Natural killer cell treated with Interleukin-12 subunit alpha and Interleukin-12 subunit beta and Interleukin-15 and Interleukin-18, amount 100 ng/mL, for 72 hours (primary cell): ENCODE measurements at places on chromosomes 1 and 21. TPM values are rescaled to one million over a fixed set of nuclear protein-coding genes. Genes with fewer than 3 reads are reported as not detected.

Gene IL19
- not detected for total RNA-seq

Gene GBP6
- 0.19 TPM for total RNA-seq

Gene OR2T11
- total RNA-seq: not detected

Gene KCNK2
- total RNA-seq: not detected

Gene OR14K1
- not detected for total RNA-seq

DNA sequence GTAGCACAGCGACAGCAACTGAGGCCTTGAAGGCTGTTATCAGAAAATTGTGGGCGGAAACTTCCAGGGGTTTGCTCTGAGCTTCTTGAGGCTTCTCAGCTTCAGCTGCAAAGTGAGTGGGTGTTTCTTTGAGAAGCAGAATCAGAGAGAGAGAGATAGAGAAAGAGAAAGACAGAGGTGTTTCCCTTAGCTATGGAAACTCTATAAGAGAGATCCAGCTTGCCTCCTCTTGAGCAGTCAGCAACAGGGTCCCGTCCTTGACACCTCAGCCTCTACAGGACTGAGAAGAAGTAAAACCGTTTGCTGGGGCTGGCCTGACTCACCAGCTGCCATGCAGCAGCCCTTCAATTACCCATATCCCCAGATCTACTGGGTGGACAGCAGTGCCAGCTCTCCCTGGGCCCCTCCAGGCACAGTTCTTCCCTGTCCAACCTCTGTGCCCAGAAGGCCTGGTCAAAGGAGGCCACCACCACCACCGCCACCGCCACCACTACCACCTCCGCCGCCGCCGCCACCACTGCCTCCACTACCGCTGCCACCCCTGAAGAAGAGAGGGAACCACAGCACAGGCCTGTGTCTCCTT, at the start of gene FASLG:
TSS of gene FASLG (plus strand) at position 233 of the 583 bp plus-strand sequence. CDS start at position 332, 99 bp downstream.
- DNase-seq: peak; percentile 85
- peaks cover 30% of the 10 kb centered on the region for H3K36me3 ChIP-seq
- H3K4me1 ChIP-seq: peaks cover 47% of the 10 kb centered on the region

DNA sequence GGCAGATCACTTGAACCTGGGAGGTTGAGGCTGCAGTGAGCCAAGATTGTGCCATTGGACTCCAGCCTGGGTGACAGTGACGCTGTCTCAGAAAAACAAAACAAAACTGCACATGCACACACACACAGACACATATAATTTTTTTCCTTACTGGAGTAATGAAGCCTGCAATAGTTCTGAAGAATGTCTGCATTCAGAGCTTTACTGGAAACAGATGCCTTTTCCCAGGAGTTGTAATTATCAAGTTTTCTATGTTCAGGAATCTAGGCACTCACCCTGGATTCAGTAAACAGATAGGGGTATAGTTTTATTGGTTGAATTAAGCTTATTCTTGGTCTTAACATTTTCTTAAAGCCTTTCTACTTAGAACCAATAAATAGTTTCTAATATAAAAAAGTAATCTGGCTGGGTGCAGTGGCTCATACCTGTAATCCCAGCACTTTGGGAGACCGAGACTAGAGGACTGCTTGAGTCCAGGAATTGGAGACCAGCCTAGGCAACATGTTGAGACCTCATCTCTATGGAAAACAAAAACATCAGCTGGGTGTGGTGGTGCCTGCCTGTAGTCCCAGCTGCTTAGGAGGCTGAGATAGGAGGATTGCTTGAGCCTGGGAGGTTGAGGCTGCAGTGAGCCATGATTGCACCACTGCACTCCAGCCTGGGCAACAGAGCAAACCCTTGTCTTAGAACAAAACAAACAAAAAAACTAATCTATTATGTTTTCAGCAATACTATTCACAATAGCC, 15.8 kb downstream of the SPEN start:
- H3K27me3 ChIP-seq: no peaks in the 10 kb centered on the region
- H3K4me3 ChIP-seq: no peak overlapping the region
- H3K27ac ChIP-seq: no peak overlapping the region
- peaks cover 26% of the 10 kb centered on the region for H3K4me1 ChIP-seq
- DNase-seq: no peak

DNA sequence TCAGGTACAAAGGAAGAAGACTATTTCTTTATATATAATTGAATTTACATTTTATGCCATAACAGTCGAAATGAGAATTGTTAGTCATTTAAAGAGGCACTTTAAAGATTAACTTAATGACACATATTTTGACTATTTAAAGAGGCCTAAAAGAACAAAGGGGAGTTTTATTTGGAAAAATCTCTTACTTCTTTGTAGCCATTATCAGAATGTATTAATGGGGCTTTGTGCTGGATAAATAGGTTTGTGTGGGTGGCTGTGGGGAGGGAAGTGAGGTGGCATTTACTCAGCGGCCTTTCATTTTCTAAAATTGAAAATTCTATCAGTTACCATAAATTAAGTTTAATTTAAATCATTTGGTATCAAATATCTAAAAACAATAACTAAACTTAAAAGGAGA, 462.2 kb upstream of the CXADR start:
- no peak overlapping the region for H3K4me3 ChIP-seq
- no peaks in the 10 kb centered on the region for H3K4me1 ChIP-seq
- H3K36me3 ChIP-seq: peaks cover 5% of the 10 kb centered on the region
- no peak overlapping the region for H3K27ac ChIP-seq

DNA sequence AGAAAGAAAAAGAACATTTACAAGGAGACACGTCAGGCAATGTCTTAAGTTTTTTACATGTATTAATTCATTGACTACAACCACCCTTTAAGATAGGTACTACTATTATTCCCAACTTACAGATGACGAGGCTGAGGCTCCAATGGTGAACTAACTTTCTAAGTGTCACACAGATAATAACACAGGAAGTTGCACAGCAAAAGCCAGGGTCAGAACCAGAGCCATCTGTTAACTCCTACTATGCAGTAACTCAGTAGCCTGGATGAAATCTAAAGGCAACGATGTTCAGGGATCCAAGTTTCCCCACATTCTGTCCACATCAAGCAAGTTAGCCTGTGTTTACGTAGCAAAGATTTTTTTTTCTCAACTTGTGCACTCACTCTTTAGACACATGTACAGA, 371.7 kb downstream of the PTPRC start:
- peaks cover 60% of the 10 kb centered on the region for H3K4me1 ChIP-seq
- peak overlapping the region; percentile 75 for H3K4me3 ChIP-seq
- peak overlapping the region; percentile 57 for H3K27ac ChIP-seq
- H3K36me3 ChIP-seq: peaks cover 6% of the 10 kb centered on the region
- H3K27me3 ChIP-seq: no peaks in the 10 kb centered on the region

DNA sequence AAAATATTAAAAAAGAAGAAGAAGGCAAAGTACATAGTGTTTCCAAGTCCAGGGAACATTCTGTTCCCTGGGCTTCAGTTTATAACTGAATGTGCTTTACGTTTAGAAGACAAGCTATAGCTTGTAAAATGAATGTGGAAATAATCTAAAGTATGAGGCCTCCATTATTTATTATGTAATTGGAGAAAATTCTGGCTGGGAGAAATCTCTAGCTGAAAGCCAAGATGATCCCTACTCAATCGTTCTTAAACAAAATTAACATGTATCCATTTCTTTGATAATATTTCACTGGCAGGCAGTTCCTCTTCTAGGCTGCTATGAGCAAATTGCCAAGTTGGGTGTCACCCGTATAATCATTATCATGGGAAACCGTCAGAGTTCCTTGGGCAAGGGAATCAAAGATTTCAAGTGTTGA, 52.2 kb upstream of the ETS2 start:
- H3K4me1 ChIP-seq: peaks cover 13% of the 10 kb centered on the region
- no peak overlapping the region for H3K4me3 ChIP-seq
- peaks cover 17% of the 10 kb centered on the region for H3K27me3 ChIP-seq
- H3K27ac ChIP-seq: no peak overlapping the region

DNA sequence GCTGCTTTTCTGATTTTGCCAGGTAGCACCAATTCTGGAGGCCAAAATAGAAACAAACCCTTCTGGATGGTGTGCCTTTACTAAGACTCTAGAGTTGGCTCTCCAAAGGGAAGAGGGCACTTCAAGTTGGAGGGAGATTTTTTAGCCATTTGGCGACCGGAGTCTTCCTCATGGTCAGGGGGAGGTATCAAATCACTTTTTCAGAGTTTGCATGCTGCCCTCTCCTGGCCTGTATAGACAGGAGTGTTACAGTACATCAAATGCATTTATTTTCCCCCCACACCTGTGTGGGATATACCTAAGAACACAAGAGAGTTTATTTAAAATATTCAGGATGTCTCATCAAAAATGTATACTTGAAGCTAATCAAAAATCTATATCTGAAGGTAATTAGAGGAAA, 3.2 kb downstream of the GREM2 start:
- no peak for DNase-seq
- H3K27ac ChIP-seq: no peak overlapping the region
- no peak overlapping the region for H3K4me3 ChIP-seq
- peaks cover 27% of the 10 kb centered on the region for H3K4me1 ChIP-seq
- H3K27me3 ChIP-seq: peaks cover 44% of the 10 kb centered on the region

DNA sequence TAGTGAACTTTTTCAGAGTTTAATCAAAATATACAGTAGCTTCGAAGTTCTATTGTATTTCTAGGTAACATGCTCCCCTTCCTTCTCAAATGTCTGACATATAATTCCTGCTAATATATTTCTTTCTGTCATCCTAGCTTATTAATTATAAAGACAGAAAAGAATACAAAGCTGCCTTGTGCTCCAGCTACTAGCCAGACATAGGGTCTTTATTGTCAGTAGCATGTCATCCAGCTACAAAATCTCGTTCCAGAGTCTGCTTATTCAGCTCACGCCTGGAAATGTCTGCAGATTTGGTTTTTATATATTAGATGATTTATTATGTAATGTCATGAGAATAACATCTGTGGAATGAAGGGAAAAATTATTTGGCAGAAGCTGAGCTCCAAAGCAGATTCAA, 1102.8 kb downstream of the BRINP3 start:
- H3K4me3 ChIP-seq: no peak overlapping the region
- no peaks in the 10 kb centered on the region for H3K27me3 ChIP-seq

- no peaks in the 10 kb centered on the region for H3K36me3 ChIP-seq
- H3K27ac ChIP-seq: no peak overlapping the region
- no peaks in the 10 kb centered on the region for H3K4me1 ChIP-seq
- no peak overlapping the region for H3K4me3 ChIP-seq
Measured at GRCh38 chr1:216616425-216616824, 106.8 kb downstream of the ESRRG start.

DNA sequence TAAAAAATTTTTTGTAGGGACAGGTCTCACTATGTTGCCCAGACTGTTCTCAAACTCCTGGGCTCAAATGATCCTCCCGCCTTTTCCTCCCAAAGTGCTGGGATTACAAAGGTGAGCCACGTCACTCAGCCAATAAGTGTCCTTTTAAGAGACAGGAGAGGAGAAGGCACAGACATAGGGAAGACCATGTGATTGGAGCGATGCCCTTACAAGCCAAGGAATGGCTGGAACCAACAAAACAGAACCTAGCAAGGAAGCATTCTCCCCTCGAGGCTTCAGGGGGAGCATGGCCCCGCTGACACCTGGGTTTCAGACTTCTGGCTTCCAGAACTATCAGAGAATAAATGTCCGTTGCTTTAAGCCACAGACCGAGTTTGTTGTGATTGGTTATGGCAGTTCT, 37.0 kb downstream of the NDUFS5 start:
- H3K27me3 ChIP-seq: no peaks in the 10 kb centered on the region
- H3K4me3 ChIP-seq: no peak overlapping the region
- no peak for DNase-seq
- H3K27ac ChIP-seq: no peak overlapping the region
- H3K4me1 ChIP-seq: no peaks in the 10 kb centered on the region
- H3K36me3 ChIP-seq: no peaks in the 10 kb centered on the region

DNA sequence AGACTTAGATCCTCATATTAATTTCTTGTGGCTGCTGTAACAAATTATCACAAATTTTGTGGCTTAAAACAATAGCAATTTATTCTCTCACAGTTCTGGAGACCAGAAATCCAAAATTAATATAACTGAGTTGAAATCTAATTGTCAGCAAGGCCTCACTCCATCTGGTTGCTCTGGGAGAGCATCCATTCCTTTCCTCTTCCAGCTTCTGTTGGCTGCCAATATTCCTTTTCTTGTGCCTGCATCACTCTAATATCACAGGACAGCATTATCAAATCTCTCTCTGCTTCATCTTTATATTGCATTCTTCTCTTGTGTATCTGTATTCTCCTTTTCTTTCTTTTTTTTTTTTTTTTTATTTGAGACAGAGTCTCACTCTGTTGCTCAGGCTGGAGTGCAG, 9.3 kb downstream of the SLC35A3 start:
- H3K4me1 ChIP-seq: peaks cover 10% of the 10 kb centered on the region
- DNase-seq: no peak
- peaks cover 6% of the 10 kb centered on the region for H3K36me3 ChIP-seq
- H3K27ac ChIP-seq: no peak overlapping the region
- no peaks in the 10 kb centered on the region for H3K27me3 ChIP-seq

DNA sequence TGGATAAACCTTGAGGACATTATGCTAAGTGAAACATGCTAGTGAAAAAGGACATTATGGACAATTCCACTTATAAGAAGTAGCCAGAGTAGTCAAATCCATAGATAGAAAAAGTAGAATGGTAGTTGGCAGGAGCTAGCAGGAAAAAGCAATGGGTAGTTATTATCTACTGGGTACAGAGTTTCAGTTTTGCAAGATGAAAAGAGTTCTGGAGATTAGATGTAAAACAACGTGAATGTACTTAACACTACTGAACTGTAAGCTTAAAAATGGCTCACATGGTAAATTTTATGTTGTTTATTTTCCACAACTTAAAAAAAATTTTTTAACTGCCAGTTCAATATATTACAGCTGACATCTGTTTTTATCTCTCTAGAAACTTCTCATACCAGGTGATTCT, 19.4 kb downstream of the JAK1 start:
- peak overlapping the region; percentile 76 for H3K27ac ChIP-seq
- peaks cover 70% of the 10 kb centered on the region for H3K4me1 ChIP-seq
- H3K4me3 ChIP-seq: peak overlapping the region; percentile 26

DNA sequence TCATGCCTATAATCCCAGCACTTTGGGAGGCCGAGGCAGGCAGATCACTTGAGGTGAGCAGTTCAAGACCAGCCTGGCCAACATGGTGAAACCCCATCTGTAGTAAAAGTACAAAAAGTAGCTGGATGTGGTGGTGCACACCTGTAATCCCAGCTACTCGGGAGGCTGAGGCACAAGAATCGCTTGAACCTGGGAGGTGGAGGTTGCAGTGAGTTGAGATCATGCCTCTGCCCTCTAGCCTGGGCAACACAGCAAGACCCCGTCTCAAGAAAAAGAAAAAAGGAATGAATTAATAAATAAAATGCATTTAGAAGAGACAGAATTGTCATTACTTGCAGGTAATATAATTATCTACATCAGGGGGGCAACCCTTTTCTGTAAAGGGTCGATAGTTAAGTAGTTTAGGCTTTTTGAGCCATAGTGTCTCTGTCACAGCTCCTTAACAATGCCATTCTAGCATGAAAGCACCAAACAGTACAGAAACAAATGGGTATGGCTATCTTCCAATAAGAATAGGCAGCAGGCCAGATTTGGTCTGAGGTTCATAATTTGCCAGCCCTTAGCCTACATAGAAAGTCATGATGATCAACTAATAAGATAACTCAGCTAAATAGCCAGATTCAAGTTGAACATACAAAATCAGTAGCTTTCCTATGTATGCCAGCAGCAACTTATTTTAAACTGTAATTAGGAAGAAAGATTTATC, 56.8 kb downstream of the RPRD2 start:
- no peak for DNase-seq
- no peak overlapping the region for H3K4me3 ChIP-seq
- peaks cover 7% of the 10 kb centered on the region for H3K36me3 ChIP-seq
- H3K27ac ChIP-seq: no peak overlapping the region
- peaks cover 21% of the 10 kb centered on the region for H3K4me1 ChIP-seq
- no peaks in the 10 kb centered on the region for H3K27me3 ChIP-seq
